Activated CD4-positive, alpha-beta T cell treated with anti-CD3 and anti-CD28 coated beads, Interleukin-2, amount 10 ng/mL, durations not matched to agents 24 days and 14 days (primary cell): ENCODE measurements at places on chromosomes 16 and 17. TPM values are rescaled to one million over a fixed set of nuclear protein-coding genes. Genes with fewer than 3 reads are reported as not detected.

GP2 gene
- not detected in 2 replicates for total RNA-seq

IL17C gene
- total RNA-seq: not detected in 2 replicates

SLFN14 gene
- total RNA-seq: 0.07 TPM in 1 of 2 replicates, not detected in the other

DNA sequence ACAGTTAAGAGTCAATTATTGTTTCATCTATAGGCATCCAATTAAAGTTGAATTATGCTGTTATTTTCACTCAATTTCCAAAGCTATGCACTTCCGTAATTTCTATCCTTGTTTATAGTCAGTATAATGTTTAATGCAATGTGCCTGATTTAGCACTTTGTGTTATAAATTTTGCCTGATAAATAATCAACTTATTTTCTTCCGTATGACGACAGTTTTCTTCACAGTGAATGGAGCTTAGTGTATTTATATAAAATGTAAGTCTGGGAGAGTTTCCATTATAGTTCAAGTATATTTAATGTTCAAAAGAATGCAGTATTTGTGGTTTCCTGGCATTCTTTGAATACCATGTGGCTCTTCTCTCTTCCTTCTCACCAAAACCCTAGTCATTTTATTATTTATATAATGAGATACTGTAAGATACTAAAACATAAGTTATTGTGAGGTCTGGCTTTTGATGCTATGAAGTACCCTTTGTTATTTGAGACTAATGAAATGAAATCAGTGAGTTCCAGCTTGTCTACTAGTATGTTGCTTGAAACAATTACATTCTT lies 240.6 kb downstream of the PRKCA start:
- no peaks in the 10 kb centered on the region for H3K27me3 ChIP-seq
- peaks cover 60% of the 10 kb centered on the region for H3K4me1 ChIP-seq
- H3K36me3 ChIP-seq: peaks cover 34% of the 10 kb centered on the region
- no peak for DNase-seq
- H3K4me3 ChIP-seq: no peak overlapping the region

GRCh38 chr16:54280751-54281150 lies 5.8 kb downstream of the IRX3 start:
- H3K4me1 ChIP-seq: peaks cover 20% of the 10 kb centered on the region
- H3K27ac ChIP-seq: no peak overlapping the region
- no peak for DNase-seq
- H3K4me3 ChIP-seq: no peak overlapping the region
- H3K27me3 ChIP-seq: peaks cover 52% of the 10 kb centered on the region

DNA sequence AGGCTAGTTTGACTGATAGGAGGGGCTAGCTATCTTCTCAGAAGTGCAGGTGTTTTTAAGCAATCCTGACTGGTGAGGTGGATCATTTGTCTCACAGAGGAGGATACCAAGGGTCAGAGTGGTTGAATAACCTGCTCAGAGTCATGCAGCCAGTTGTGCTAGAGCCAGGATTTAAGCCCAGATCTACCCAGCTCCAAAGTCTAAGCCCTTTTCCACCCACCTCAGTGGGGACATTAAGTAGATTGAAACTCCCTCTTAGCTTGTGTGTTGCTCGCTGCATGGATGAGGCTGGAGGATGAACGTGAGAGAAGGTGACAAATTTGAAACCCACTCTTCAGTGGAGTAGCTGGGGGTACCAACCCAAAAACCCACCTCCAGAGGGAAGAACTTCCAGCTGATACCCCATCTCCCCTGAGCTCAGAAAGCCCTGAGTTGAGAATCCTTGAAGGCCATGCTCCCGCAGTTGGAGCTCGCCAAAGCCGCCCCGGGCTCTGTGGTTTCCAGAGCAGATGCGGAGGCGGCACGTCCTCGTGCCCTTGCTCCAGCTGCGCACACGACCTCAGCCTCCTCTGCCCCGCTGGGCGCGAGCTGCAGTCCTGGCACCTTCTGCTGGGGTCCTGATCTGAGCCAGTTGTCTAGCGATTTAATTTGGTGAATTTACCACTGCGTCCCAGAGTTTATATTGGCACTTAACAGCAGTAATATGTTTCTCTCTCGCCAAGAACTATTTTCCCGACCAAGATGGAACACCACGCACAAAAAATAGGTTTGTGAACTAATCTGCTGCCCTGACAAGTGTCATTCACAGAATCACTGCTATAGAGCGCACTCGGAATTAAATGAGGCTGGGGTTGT lies 159.5 kb downstream of the CCDC182 start:
- no peak overlapping the region for H3K4me3 ChIP-seq
- H3K36me3 ChIP-seq: peaks cover 8% of the 10 kb centered on the region
- no peaks in the 10 kb centered on the region for H3K4me1 ChIP-seq

GRCh38 chr16:2825906-2826305 lies 4.2 kb upstream of the ZG16B start:
- H3K27ac ChIP-seq: no peak overlapping the region
- DNase-seq: no peak
- H3K36me3 ChIP-seq: no peaks in the 10 kb centered on the region
- peaks cover 3% of the 10 kb centered on the region for H3K4me1 ChIP-seq
- H3K27me3 ChIP-seq: peaks cover 1% of the 10 kb centered on the region
